ENCODE measurements at places on chromosomes 1 and 21. TPM values are rescaled to one million over a fixed set of nuclear protein-coding genes. Genes with fewer than 3 reads are reported as not detected.
A peak's percentile ranks its signal among the peaks of the same experiment; 100 is the strongest.

The TPTE gene
- not detected for total RNA-seq

The MSH4 gene
- total RNA-seq = 0.31 TPM

The CRP gene
- not detected for total RNA-seq

The KRTAP19-3 gene
- not detected for total RNA-seq

The FBXO2 gene
- 16.8 TPM for total RNA-seq

GRCh38 chr1:228964178-228965089, 229.2 kb downstream of the RHOU start:
- peaks cover 3% of the 10 kb centered on the region for H3K4me1 ChIP-seq
- no peaks in the 10 kb centered on the region for H3K27me3 ChIP-seq
- peak overlapping the region; percentile 87 for H3K27ac ChIP-seq
- no peak overlapping the region for H3K4me3 ChIP-seq
- no peaks in the 10 kb centered on the region for H3K36me3 ChIP-seq
- no peak for DNase-seq

DNA sequence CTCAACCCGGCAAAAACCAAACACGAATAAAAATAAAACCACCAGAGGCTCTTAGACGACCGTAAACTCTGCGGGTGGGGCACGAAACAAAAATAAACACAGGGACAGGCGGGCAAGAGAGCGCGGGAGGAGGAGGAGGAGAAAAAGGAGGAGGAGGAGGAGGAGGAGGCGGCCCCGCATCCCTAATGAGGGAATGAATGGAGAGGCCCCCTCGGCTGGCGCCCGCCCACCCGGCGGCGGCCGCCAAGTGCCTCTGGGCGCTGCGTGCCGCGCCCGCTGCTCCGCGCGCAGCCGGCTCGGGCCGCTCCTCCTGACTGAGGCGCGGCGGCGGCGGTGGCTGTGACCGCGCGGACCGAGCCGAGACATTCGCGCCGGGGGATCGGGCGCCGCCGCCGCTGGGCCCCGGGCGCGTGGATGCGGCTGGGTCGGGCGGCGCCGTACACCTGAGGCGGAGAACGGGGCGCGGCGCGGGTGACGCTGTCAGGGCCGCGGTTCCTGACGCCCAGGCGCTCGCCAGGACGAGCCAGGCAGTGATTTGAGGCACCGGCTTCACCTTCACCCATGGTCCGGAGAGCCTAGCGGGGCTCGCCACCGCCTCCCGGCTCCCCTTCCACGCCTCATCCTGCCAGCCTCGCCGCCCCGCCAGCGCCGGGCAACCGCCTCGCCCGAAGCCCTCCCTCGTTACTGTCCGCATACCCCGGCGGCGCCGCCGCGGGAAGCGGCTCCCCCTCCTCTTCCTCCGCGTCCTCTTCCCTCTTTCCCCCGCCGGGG, at the start of gene MARK1:
MARK1 (plus strand) TSS at position 229 of the 771 bp plus-strand sequence. CDS start 687 bp downstream, outside the sequence.
- peaks cover 15% of the 10 kb centered on the region for H3K4me1 ChIP-seq
- H3K36me3 ChIP-seq = no peaks in the 10 kb centered on the region
- peak within 1 kb of the TSS; percentile 59 for H3K4me3 ChIP-seq
- no peaks in the 10 kb centered on the region for H3K27me3 ChIP-seq
- H3K27ac ChIP-seq = peak within 1 kb of the TSS; percentile 64
- DNase-seq = peak; percentile 91

GRCh38 chr1:6261615-6261995, 707 bp upstream of the GPR153 start:
- no peaks in the 10 kb centered on the region for H3K36me3 ChIP-seq
- peak overlapping the region; percentile 77 for H3K4me3 ChIP-seq
- H3K4me1 ChIP-seq = peaks cover 22% of the 10 kb centered on the region
- H3K27me3 ChIP-seq = no peaks in the 10 kb centered on the region
- DNase-seq = peak; percentile 74

DNA sequence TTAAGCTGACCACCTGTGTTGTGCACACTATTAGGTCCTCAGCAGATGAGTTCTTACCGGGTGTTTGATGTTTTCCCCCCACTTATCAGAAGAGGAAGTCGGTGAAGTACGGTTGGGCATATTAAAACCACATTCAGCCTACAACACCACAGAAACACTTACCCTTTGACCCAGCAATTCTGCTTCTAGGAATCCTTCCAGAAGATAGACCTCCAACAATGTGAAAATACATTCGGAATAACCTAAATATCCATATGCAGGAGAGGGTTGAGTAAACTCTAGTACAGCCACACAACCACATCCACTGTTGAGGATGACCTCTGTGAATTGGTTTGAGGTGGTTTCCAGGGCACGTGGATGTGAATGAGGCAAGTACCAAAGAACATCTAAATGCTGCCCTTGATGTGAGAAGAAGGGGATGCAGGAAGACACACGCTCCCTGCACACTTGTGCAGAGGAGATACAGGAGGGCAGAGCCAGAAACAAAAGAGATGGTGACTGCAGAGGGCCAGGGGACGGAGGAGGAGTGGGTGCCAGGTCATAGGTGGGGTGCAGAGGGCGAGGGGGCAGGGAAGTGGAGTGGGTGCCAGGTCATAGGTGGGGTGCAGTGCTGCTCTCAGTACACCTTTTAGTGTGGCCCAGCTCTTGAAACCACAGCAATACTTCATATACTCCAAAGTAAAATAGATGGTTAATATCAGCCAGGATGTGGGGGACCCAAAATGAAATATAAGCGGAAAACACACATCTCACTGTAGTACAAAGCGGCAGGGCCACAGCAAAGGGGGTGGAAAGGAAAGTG, 12.8 kb downstream of the ADARB1 start:
- DNase-seq = no peak
- H3K27me3 ChIP-seq = no peaks in the 10 kb centered on the region
- no peak overlapping the region for H3K27ac ChIP-seq
- peaks cover 35% of the 10 kb centered on the region for H3K4me1 ChIP-seq
- H3K4me3 ChIP-seq = no peak overlapping the region

DNA sequence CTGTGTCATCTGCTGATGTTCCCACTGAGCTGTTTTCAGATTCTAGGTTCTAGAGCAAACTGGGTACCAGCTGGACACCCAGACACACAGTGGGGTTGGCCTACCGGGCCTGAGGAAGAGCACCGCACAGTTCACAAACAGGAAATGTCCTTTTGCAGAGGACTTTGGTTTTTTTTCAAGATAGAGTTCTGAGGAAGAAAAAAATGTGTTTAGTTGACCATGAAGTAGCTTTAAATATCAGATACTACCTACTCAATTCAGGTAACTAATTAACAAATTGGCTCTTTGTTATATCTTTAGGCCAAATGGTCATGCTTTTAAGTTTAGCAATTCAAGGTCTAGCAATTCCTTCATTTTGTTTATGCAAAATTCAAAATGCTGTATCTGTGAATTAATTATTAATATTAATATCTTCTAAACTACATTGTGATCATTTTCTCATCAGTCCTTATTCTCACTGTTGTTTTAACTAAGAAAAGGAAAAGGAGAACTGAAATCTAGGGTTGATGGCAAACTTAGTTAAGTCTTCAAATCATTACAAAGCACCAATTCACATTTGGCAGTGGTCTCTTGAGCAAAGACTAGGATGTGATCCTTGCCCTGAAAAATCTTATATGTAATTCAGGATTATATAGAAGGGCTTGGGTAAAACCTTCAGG, 17.2 kb upstream of the NCF2 start:
- H3K4me3 ChIP-seq = no peak overlapping the region
- peaks cover 29% of the 10 kb centered on the region for H3K4me1 ChIP-seq
- peak overlapping the region; percentile 24 for H3K27ac ChIP-seq

GRCh38 chr1:160129046-160129445, 13.5 kb downstream of the ATP1A2 start:
- H3K4me1 ChIP-seq = peaks cover 3% of the 10 kb centered on the region
- no peak overlapping the region for H3K27ac ChIP-seq

- DNase-seq = no peak
- no peak overlapping the region for H3K4me3 ChIP-seq
- no peaks in the 10 kb centered on the region for H3K27me3 ChIP-seq
- no peaks in the 10 kb centered on the region for H3K4me1 ChIP-seq
Observed at GRCh38 chr1:156797212-156797871, 19.3 kb downstream of the SH2D2A start.

- H3K4me3 ChIP-seq = no peak overlapping the region
- no peak for DNase-seq
- H3K4me1 ChIP-seq = no peaks in the 10 kb centered on the region
Observed at GRCh38 chr1:91282695-91283420, 121.8 kb downstream of the HFM1 start.

- DNase-seq = no peak
- no peaks in the 10 kb centered on the region for H3K36me3 ChIP-seq
- peaks cover 34% of the 10 kb centered on the region for H3K4me1 ChIP-seq
Observed at GRCh38 chr21:39087238-39088030, 95.8 kb downstream of the PSMG1 start.

DNA sequence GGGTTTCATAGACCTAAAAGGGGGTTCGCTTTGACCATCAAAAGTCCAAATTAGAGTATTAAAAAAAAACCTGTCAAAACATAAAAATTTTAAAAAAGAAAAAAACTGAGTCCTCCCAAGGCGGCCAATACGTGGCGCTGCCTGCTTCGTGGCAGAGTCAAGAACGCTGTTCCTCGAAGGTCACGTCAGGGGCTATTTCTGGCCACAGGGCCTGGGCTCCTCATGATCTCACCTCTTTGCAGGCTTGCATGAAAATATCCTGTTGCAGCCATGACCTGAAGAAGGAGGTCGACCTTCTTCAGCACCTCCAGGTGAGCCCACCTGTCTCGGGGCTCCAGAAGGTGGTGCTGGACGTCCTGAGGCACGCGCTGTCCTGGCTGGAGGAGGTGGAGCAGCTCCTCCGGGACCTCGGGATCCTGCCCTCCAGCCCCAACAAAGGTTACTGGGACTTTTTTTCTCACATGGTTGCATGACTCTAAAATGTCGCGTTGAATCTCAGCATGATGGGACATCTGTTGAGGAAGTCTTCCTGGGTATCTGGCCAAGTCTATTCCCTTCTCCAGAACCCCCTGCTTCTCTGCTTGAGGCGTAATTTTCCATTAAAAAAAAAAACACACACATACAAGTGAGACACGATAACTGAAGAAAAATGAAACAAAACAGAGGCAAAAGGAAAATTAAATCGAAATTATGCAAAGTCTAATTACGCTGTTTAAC, 80.4 kb upstream of the EFHD2 start:
- no peak overlapping the region for H3K27ac ChIP-seq
- no peaks in the 10 kb centered on the region for H3K27me3 ChIP-seq
- H3K4me3 ChIP-seq = no peak overlapping the region
- peaks cover 27% of the 10 kb centered on the region for H3K4me1 ChIP-seq
- no peaks in the 10 kb centered on the region for H3K36me3 ChIP-seq

GRCh38 chr1:153566414-153567371, 1.0 kb upstream of the S100A2 start:
- H3K4me3 ChIP-seq = no peak overlapping the region
- peak; percentile 90 for DNase-seq
- peaks cover 43% of the 10 kb centered on the region for H3K4me1 ChIP-seq
- H3K27ac ChIP-seq = peak overlapping the region; percentile 97
- H3K27me3 ChIP-seq = no peaks in the 10 kb centered on the region

DNA sequence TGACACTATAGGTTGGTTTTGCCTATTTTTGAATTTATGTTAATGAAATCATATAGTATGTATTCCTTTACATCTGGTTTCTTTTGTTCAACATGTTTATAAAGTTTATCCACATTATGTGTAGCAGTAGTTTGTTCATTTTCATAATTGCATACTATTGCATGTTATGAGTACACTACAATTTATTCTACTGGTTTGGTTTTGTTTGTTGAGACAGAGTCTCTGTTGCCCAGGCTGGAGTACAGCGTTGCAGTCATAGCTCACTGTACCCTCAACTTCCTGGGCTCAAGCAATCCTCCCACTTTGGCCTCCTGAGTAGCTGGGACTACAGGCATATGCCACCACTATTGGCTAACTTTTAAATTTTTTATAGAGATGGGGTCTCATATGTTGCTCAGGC, 21.0 kb downstream of the RAD54L start:
- H3K27ac ChIP-seq = no peak overlapping the region
- H3K27me3 ChIP-seq = no peaks in the 10 kb centered on the region

DNA sequence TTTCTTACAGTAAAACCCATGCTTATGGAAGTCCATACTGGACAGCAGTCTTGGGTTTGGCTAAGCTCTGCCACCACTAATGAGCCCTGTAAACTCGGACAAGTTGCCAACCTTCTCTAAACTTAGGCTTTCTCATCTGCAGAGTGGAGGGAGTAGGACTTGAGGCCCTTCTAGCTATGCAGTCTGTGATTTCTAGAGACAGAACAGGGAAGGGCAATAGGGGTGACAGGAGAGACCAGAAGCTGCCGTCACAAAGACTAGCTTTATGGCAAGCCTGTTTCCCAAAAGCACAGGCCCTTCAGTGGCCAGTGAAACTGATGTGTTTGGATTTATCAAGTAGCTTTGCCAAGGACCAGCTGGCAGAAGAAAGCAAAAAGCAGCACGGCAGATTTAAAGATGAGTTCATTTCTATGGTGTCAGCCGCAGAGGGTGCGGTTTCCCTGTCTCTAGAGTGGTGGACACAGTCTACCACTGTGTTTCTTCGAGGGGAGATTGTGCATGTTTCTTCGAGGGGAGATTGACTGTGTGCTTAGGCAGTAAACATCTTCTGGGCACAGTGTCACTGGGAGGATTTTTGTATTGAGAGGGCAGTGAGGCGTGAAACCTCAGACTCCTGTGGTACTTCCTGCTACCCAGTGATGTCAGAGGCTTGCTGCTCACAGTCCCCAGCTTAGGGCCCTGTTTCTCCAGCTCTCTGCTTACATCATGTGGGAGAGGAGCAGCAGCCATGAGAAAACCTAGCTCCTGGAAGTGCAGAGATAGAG, 119.0 kb downstream of the ROR1 start:
- DNase-seq = no peak
- no peak overlapping the region for H3K27ac ChIP-seq
- no peaks in the 10 kb centered on the region for H3K4me1 ChIP-seq
- no peaks in the 10 kb centered on the region for H3K27me3 ChIP-seq

DNA sequence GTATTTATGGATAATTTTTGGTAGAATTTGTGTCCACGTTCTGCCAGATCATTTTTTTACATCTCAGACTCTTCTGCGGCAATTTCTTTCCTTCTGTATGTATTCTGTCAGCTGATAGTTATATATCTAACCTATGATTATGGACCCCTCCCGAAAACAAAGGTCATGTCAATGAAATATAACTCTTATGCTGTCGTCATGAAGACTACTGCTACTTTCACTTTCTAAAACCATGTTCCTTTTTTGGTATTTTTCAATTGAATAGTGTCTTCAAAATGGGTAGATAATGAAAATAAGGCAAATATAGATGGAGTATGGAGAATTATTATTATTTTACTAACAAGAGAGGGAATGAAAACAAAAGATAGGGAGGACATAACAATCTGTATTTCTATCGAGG, 3.2 kb downstream of the ANGPTL1 start:
- DNase-seq = no peak
- peak overlapping the region; percentile 34 for H3K4me3 ChIP-seq
- peak overlapping the region; percentile 36 for H3K27ac ChIP-seq
- no peaks in the 10 kb centered on the region for H3K36me3 ChIP-seq

- no peak overlapping the region for H3K4me3 ChIP-seq
- DNase-seq = no peak
- H3K36me3 ChIP-seq = no peaks in the 10 kb centered on the region
- peak overlapping the region; percentile 46 for H3K27ac ChIP-seq
Observed at GRCh38 chr1:10253755-10254154, 43.4 kb downstream of the KIF1B start.

DNA sequence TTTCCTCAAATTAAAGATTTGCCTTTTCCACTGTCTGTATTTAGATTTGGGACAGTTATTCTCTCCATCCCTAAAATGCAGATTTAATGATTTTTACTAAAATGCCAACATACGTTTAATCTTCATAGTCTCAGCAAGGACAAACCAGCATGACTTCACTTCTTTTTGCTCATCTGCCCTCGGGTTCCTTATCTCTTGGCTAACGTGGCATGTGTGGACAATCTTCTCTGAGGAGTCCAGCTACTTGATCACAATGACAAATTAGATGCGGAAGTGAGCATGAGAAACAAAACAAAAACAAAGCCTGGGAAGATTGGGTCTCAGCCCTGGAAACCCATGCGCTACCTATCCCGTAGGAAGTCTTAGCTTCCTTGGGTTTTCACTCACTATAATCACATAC, 1.0 kb downstream of the MRAP start:
- H3K4me1 ChIP-seq = no peaks in the 10 kb centered on the region
- no peak overlapping the region for H3K27ac ChIP-seq
- H3K27me3 ChIP-seq = no peaks in the 10 kb centered on the region
- H3K36me3 ChIP-seq = no peaks in the 10 kb centered on the region
- no peak for DNase-seq
